ENCODE measurements at places on chromosomes 13 and 19.

DNA sequence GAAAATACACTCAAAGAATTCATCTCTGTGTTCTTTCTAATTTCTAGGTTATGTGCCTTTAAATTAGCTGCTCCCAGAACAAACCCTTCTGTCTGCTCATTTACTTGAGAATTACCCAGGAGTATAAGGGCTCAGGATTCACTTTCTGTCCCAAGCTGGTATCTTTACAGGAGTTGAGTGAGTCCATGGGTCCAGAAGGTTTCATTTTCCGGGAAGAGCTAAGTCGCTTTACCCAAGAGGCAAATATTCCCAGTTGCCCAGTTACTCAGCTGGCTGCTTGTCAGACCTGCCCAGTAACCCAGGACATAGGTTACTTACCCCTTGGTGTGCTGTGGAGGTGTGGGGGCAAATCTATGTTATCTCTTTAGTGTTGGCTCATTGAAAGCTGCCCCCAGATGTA, 47.3 kb downstream of the DHRS12 start:
- DNase-seq = no peak

DNA sequence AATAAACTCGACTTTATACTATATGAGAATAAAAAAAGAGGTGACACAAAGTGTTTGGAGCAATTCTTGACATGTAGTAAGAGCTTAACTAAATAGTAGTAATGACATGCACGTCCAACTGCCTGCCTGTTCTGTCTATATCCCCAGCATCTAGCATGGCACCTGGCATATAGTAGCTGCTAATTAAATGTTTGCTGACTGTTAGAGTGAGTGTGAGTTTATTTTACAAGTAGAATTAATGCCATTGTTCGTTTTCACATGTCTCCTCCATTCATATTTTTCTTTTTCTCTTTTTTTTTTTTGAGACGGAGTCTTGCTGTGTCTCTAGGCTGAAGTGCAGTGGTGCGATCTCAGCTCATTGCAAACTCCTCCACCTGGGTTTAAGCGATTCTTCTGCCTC, 38.4 kb upstream of the RNF113B start:
- DNase-seq = no peak

- DNase-seq = no peak
These were observed 560 bp downstream of the NDUFA7 start for GRCh38 chr19:8320564-8321066.

DNA sequence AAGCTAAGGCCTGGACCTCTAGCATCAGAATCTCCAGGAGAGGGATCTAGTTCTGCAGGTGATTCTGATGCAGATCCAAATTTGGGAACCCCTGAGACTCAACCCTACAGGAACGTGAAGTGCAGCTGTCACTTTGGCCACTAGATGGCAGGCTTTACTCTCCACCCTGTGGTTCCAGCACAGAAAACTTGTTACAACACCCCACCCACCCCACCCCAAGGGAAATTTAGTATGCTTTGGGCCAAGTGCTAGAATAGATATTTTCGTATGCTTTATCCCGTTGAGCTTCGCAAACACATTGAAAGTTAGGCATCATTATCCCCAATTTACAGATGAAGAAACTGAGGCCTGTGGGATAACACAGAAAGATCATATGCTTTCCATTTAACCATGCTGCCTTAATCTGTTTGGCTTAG, 232.0 kb downstream of the B3GLCT start:
- DNase-seq = peak; percentile 65

GRCh38 chr19:23698711-23699520, 11.9 kb upstream of the ZNF675 start:
- peak; percentile 14 for DNase-seq

DNA sequence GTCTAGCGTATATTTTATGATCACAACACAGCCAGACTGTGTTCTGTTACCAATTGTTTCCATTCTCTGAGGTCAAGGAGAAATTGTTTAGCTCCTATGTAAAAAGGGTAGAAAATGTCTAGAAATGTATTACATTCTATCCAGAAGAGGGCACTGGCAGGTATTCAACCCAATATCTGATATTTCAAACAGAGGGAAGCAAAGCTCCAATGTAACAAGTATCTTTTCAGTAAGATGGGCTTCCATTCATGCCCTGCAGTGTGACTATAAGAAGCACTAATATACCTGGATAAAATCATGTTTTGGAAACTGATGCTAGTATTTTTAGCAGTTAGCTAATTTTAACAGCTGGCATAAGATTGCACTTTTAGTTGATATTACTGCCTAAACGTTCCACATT, 312.7 kb downstream of the FGF14 start:
- DNase-seq = no peak

DNA sequence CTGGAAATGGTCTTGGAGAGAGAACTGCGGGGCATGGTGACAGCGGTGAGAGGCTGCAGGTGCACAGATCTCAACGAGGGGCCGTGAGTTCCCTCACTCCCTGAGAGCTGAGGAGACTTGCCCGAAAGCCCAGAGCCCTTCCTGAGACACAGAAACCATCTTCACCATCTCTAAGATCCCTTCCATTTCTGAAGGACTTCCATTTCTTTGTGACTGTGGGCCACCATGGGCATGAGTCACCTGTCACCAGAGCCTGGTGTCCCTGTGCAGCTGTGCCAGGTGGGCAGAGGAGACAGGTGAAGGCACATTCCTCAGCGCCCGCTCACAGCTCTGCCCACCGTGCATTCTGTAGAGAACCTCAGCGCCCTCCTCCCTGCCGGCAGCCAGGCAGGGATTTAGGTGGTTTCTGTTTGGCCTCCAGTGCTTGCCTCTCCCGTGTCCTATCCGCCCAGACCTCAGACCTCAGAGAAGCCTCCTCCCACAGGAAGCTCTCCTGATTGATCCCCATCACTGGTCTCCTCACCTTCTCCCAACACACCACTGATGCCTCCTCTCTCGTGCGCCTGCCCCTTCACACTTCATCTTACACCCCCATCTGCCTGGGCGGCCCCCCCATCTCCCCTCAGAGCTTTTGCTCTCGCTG, 24.2 kb downstream of the SH3GL1 start:
- no peak for DNase-seq

DNA sequence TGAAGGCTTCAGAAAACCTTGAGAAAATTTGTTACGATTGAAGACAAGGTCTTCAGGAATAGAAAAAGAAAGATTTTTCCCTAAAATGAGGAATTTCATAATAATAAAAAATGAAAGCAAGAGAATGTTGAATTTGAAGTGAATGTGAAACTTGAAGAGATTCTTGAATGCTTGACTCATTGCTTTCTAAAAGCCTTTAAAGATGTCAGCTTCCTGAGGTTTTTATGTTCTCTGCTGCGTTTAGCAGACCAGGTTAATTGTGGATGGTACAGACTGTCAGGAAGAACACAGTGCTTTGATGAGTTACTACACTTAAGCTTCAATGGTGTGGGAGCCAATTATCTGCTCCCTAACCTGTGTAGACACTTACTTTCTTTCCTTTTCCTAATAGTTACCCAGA, 96.3 kb upstream of the FNDC3A start:
- no peak for DNase-seq

DNA sequence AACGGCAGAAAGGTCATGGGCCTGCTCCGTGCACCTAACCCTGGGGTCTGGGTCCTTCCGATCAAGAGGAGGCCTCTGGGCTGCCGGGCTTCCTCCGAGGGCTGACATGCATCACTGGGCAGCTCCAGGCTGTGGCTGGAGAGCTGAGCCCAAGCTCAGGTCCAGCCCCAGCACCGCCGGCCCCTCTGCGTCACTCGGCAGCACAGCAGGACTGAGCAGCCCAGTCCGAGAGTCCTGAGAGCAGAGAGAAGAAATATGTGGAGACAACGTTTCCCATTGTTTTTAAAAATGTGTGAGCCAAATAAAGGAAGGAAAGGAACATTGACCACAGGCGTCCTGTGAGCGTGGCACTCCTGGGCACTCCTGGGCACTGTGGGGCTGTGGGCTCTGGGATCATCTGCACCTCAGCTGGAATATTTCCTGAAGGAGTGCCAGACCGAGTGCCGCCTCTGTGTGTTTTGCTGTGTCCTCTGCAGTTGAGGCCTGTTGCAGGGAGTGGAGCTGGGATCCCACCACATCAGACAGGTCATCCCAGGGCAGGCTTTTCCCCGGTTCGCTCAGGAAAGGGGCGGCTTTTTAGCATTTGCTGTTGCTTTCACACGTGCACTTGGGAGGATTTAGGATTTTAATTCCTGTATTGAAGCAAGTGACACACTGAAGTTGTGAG, 37.8 kb upstream of the TFDP1 start:
- no peak for DNase-seq

DNA sequence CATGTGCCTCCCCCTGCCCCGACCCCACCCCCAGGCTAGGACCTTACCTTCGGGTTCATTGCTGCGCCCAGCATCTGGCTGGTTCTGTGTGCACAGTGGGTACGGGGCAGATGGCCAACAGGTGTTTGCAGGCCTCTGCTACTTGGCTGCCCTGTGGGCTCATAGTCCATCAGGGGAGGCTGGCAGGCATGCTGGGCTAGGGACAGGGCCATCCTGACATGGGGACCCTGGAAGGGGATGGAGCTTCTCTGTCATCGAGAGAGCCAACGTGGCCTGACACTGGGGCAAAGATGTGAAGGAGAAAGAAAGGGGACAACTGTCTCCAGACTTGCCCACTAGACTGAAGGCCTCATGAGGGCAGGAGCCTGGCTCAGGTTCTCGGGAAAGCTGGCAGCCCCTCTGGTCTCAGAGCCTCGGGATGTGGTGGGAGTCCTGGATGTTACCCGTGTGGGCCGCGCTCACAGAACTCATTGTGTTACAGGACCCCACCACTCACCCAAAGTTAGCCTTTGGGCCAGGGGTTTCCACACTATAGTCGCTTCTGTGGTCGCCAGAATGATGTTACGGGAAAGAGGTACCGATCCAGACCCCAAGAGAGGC, 4.7 kb downstream of the ZNF536 start:
- DNase-seq = no peak

DNA sequence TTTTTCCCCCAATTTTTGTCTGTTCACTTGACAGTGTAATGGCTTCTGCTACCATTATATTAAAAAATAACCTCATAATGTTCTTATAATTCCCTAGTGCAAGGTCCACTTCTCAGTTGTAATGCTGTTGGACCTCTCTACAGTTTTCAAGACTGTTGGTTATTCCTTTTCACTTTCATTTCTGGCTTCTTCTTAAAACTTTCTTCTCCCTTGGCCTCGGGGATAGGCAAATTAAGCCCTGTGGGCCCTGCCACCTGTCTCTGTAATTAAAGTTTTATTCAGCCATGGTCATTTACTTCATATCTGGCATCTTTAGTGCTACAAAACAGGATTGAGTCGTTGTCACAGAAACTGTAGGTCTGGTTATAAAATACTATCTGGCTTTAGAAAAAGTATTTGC, 313.5 kb downstream of the KLF12 start:
- DNase-seq = no peak

- DNase-seq = no peak
These were observed 185.0 kb downstream of the TUBA3C start for GRCh38 chr13:18996627-18997051.

GRCh38 chr13:63297163-63297562, 1881.5 kb upstream of the PCDH20 start:
- no peak for DNase-seq

DNA sequence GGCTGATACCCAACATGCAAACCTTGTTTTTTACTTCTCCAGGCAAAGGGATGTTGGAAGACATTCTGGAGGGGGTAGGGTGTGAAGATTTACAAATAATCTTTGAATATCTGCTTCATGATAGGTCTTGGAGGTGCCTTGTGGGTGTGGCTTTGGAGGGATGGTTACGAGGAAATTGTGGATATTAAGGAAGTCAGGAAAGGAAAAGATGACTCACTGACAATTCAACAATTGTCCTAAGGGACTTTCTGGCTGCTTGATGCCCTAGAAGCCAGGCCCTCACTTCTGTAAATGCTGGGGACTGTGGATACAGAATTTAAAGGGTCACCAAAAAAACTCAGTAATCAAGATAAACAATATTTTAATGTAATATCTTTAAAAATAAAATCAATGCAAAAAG, 37.4 kb upstream of the ZNF527 start:
- no peak for DNase-seq

GRCh38 chr13:87358319-87358718, 312.9 kb upstream of the SLITRK5 start:
- no peak for DNase-seq

- peak; percentile 92 for DNase-seq
These were observed 8.4 kb upstream of the BCAM start for GRCh38 chr19:44800461-44800860.

- DNase-seq = no peak
These were observed 132.9 kb downstream of the PAN3 start for GRCh38 chr13:28271056-28271840.

- no peak for DNase-seq
These were observed 2.3 kb downstream of the UPF1 start for GRCh38 chr19:18833849-18834643.

DNA sequence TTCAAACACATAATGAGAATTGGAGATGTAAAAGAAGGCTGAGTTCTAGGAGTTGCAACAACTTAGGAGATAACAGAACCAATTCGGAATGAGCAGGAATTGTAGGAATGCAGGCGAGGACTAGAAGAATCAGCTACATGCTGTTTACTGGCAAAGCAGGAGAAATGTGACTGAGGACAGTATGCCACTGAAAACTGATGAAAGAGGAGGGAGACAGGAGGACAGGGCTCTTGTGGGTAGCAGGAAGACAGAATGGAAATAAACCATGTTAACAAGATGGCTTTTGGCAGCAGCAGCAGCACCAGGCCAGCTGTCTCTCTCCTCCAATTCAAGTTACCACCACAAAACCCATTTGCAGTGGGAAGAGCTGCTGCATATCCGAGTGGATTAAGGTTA, 91.0 kb upstream of the SLC15A1 start:
- DNase-seq = no peak

DNA sequence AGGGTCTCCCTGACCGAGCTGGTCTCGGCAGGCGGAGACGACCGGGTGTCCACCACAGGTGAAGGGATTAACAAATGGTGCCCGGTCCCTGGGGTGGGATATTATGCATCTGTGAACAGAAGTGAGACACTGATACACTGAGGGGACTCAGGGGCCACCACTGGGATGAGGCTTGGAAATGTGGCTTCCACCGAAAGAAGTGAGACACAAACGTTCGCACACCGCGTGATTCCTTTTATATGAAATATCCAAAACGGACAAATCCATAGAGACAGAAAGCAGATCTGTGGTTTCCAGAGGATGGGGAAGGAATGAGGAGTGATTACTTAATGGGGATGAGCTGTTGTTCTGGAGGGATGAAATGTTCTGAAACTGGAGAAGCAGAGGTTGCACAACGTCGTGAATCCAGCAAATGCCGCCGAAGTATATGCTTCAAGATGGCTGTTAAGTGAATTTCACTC, 47.5 kb downstream of the C13orf46 start:
- no peak for DNase-seq

DNA sequence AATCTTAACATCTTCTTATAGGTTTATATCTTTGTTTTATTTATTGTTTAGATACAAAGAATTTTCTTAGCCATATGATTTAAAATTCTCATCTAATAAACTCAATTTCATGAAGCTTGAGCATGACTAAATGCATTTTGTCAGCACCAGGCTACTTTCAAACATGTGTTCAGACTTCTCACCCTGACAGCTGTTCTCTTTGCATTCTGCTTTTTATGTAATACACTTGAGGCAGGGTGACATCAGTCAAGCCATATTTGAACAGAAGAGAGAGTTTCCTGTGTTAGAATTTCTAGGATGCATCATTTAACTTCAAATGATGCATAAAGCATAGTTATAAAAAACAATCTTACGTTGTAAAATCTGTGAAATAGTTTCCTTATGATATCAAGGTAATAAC, 1295.1 kb upstream of the PCDH20 start:
- DNase-seq = no peak

- DNase-seq = no peak
These were observed 92.1 kb downstream of the ABCC4 start for GRCh38 chr13:95209109-95209508.
